ENCODE measurements at places on chromosomes 7 and 10. TPM values are rescaled to one million over a fixed set of nuclear protein-coding genes. Genes with fewer than 3 reads are reported as not detected.

DNA sequence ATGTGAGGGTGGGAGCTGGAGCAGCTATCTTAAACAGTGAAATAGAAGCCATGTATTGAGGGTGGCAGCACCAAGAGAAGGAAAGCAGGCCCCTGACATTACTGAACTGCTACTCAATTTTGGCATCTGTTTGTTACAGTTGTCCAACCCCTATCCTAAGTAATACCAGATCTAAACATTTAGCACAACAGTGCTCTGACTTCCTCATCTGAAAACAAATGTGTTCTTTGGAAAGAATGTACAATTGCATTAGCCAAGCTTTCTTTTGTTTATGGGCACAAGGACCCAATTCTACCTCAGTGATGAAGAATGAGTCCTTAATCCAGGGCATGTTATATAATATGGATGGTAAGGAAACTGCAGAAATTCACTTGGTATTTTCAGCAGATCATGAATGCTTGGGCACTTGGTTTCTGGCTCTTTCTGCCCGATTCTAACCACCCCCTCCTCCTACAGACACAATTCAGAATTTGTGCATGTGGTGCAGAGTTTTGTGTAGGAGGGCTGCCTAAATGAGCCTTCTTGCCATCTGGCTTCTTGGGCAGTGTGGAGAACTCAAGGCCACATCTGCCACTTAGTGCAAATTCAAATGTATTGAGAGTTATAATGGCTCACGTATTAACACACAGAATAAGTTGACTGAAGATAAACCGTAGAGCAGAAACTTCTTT is 36.9 kb upstream of the KMT2E start:
- DNase-seq = no peak

DNA sequence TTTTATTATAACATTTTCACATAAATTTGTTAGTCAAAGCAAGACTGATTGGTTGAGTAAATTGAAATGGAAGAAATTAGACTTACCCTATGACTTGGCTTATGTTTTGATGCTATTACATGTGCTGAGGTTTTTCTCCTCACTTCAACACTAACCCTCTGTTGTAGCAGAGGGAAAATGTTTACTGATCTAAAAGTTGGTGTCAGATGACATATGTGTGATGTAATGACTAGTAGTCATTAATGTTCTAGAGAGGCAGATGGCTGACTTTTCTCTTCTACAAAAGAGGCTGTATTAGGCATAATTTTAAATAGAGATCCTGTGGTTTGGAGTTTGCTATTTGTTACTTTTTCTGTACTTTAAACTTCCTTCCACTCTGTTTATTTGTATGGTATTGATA is 266.0 kb downstream of the BBS9 start:
- DNase-seq = no peak

GRCh38 chr10:85433248-85433647 is 933.3 kb downstream of the GRID1 start:
- DNase-seq = no peak

GRCh38 chr7:70165477-70166170 is 567.3 kb downstream of the AUTS2 start:
- DNase-seq = no peak

GRCh38 chr10:97766996-97767924 is 4.5 kb downstream of the SFRP5 start:
- no peak for DNase-seq

- no peak for DNase-seq
Measured at GRCh38 chr7:100584054-100584682, 1.8 kb downstream of the LRCH4 start.

DNA sequence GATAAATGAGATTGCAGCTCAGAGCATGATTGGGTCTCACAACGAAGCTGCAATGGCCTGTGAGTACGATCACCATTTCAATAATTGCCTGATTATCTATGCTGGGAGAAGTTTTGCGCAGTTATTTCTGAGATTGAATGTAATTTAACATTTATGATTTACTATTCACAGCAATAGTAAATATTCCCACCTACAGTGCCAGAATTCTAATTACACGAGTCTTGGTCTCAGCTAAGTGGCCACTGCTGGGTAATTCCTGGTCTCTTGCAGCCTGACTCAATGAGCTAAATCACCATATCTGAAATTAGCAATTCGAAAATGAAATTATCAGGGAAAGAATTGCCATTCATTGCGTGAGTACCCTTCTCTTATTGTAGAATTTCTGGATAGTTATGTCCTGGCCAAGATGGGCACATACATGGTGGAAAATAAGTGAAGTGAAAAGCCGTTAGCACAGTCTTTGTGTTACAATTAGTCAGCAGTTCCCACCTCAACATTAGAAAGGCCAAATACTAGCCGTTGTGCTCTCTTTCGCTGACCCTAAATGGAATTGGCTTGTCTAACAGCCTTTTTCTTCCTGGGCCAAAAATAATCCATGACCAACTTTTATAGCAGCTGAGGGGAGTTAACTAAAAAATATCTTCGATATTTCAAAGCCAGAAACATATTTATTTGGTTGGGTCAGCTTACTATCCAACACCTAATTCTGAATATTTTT is 681.0 kb upstream of the C7orf33 start:
- no peak for DNase-seq

PANK1 gene
- 1.3 TPM for total RNA-seq

DNA sequence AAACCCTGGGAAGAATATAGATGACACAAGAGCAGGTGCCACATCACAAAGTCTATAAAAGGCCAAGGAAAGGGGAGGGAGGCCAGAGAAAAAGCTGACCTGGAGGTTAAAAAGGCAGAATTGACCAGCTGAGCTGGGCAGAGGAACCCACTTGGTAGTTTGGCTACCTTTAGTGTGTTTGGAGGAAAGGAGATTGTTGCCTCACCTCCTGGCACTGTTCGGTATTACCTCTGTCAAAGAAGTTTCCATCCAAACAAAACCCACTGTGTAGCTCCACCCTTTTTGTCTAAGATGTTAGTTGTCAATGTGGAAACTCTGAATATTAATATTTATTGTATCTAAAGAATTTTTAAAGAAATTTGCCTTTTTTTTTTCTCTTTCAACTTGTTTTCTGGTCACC is 23.4 kb downstream of the ENTPD7 start:
- peak; percentile 33 for DNase-seq

GRCh38 chr7:92075455-92076158 is 58.7 kb downstream of the CYP51A1 start:
- no peak for DNase-seq

CLEC2L gene
- total RNA-seq = not detected

DNA sequence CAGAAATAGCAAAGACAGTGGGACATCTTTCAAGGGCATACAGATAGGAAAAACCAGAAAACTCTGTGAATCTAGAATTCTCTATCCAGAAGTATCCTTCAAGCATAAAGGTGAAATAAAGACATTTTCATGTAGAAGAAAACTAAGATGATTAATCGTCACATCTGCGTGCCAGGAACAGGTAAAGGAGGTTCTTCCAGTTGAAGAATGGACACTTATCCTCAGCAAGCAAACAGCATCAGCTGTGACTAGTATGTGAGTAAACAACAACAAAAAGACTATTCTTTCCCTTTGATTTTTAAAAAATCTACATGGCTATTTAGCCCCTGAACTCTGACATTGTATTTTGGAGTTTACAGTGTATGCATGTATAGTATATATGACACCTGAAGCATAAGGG is 124.9 kb downstream of the LRMDA start:
- DNase-seq = no peak

- peak; percentile 51 for DNase-seq
Measured at GRCh38 chr7:130063036-130063435, 7.3 kb upstream of the KLHDC10 start.

NPFFR1 gene
- not detected for total RNA-seq

DNA sequence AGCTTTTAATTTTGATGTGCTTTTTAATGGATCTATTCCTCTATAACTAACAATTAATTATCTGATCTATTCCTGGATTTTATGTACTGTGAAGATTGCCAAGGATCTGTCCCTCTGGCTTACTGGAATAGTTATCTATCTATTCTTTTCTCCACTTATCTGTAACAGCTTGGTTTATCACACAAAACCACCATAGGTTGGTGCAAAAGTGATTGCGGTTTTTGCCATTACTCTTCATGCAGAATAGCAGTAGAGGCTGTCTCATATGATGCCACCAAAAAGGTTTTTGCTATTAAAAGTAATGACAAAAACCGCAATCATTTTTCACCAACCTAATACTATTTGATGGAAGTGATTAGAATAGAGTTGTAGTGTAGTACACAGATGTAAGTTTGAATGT is 115.7 kb downstream of the PDE1C start:
- no peak for DNase-seq

- peak; percentile 91 for DNase-seq
Measured at GRCh38 chr10:1109795-1110673, 53.8 kb downstream of the WDR37 start.

DNA sequence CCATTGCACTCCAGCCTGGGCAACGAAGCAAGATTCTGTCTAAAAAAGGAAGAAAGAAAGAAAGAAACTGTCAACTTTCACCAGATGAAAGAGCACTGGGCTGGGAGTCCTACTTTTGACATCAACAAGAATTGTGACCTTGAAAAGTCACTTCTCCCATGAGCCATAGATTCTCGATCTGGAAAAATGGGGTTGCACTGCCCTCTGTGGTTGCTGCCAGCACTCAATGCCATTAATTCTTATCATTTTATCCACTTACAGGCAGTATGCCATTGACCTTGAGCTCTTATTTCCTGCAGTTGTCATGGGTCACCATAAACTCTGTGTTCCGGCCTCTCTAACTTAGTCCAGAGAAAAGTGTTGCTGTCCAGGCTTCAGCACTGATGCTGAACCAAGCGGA is 137.2 kb downstream of the NOC3L start:
- peak; percentile 89 for DNase-seq

DNA sequence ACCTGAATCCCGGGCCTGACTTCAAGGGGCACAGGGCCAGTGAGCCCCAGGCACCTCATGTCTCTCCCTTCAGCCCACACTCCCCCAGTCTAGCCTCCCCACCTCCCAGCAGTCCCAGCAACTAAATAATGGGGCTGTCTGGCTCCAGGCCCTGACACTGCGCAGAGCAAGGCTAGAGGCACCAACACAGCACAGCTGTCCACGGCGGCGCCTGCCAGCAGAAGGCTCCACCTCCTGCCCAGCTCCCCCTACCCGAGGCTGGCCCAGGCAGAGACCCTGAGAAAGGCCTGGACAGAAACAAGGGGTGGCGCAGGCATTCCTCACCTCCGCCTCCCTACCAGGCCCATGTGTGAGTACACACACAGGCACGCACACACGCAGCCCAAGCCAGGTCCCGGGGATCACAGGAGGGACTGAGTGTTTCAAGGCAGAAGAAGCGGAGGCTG is 6.1 kb downstream of the KCNH2 start:
- DNase-seq = no peak

DNA sequence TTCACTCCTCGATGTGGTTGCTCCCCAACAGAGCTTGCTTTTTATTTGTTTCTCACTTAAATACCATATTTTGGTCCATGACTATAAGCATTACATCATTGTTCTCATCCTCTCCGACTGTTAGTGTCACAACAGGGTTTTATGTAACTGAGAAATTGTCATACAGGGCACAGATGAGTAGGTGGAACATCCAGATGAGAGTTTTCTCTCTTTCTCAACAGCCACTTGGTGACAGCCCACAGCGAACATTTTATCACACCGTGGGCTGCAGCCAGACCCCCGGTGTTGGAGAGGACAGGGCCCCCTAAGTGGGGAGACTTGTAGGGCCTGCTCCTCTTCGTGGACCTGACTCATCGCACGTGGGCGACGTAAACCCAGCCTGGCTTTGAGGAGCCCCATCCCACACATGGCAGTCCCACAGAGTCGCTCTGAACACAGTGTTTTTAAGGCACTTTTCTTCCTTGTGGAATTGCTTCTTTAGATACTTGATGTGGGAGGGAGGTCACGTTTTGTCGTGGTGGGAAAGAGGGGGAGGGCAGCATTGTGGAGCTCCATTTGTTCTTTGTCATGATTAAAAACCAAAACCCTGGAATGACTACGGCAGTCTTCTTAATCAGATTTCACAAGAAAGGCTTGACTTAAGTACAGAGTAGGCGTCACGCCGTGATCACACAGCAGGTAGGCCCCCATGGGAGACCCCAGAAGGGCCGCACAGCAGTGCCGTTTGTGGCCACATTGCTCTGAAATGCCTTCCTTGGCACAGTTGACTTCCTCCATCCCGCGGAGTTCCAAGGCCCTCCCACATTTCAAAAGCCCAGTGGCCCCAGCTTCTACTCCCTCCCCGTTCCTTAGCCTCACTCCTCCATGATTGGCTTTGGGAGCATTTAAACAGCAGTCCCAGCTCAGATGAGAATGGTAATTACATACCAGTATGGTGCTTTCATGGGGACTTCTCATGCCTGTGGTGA is 220.6 kb downstream of the CCDC3 start:
- no peak for DNase-seq

GRCh38 chr10:68106656-68107055 is 2.6 kb upstream of the MYPN start:
- peak; percentile 6 for DNase-seq

CUL1 gene
- total RNA-seq = 31.9 TPM

- no peak for DNase-seq
Measured at GRCh38 chr7:129882531-129882930, 70.2 kb downstream of the UBE2H start.

EPHA1 gene
- total RNA-seq = 0.20 TPM

DNA sequence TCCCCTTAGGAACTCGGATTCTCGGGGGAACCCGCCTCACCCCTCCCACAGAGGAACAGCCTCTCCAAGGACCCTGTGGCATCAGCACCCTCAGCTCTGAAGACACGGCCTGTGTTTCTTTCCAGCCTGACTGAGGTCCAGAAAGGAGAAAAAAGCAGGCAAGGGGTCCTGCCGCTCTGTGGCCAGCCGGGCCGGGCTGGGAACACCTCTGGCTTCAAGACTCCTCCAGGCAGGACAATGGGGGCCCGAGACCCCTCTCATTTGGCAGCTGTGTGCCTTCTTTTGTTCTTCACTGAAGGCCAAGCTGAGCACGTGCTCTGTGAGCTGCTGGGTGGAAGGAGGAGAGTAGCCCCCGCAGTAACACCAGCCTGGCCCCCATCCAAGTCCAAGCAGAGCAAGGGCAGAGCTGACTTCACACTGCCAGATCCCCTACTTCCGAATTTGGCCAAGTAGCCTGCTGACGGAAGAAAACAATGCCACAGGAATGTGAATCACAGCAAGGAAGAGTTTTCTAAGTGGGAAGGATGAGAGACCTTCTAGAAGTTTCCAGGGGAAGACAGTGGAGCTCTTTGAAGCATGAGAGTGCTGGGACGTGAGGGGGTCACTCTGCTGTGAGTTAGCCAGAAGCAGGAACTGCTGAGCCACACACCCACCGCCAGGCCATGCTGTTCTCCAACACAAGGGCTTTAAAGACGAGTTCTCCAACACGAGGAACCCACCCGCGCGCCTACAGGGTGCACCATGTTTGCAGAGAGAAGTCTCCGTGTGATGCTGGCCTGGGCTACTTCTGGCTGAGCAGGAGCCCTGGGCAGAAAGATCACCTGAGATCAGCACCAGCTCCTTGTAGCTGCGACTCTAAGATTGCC is 3.1 kb downstream of the CNPY1 start:
- DNase-seq = peak; percentile 17

GRCh38 chr7:47253650-47254080 is 328.2 kb downstream of the TNS3 start:
- peak; percentile 66 for DNase-seq

PON1 gene
- total RNA-seq = not detected

Measured in lung microvascular endothelial cell (primary cell).